Cerebellum (tissue), 4 donors: ENCODE measurements at places on chromosomes 1 and 21.

- DNase-seq: no peak
These were observed 325.8 kb downstream of the SMYD3 start for GRCh38 chr1:246181241-246181640.

GRCh38 chr1:172483448-172483847 lies 39.6 kb upstream of the PIGC start:
- DNase-seq: no peak

DNA sequence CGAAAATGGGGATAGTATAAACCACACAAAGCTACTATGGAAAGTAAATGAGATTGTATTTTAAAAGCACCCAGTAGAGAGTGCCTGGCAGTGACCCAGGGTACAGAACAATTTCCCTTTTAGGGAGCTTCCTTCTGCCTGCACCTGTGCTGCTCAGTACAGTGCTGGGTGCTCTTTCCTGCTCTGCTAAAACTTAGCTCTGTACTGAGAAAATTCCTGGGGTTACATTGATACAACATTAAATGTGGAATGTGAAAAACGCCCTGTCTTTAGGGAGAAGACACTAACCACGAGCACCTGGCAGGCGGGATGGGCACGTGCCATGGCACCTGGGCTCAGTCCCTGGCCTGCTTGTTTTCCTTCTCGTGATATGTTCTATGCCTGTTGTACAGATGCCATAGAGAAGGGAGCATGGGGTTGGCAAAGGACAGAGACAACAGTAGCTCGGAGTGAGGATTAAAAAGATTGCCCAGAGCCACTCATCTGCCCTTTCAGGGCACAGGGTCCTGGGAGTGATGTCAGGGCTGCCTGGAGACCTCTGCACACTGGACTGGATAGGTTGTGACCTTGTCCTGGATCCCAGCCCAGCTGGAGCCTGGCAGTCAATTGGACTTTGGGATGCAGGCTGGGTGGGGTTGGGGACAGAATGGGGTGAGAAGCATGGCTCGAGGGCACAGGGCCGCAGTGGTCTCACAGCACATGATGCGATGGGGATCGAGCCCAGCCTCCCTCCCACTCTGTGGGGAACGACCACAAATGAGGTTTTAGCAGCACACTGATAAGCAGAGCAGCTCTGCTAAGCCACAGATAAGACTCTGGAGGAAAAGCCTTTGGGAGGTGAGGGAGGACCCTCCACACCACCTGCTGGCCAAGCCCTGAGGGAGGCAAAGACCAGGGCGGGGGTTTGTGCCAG lies 4.2 kb downstream of the SPATA46 start:
- no peak for DNase-seq

DNA sequence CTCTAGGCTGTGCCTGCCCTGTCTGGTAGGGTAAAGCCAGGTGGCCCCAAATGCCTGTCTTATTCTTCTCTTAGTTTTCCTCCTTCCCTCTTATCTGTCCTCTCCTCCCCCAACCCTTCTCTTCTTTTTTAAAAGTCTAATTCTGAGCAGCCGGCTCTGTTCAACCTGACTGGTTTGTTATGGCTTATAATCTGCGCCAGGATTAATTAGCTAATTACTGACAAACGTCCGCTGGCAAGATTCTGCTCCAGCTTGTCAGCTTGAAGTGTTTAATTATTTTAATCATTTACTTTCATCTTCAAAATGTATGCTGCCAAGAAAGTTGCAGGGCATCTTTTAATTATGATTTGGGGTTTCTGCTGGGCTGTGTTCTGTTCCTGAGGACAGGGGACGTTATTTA lies 27.2 kb upstream of the PSMB2 start:
- DNase-seq: no peak

DNA sequence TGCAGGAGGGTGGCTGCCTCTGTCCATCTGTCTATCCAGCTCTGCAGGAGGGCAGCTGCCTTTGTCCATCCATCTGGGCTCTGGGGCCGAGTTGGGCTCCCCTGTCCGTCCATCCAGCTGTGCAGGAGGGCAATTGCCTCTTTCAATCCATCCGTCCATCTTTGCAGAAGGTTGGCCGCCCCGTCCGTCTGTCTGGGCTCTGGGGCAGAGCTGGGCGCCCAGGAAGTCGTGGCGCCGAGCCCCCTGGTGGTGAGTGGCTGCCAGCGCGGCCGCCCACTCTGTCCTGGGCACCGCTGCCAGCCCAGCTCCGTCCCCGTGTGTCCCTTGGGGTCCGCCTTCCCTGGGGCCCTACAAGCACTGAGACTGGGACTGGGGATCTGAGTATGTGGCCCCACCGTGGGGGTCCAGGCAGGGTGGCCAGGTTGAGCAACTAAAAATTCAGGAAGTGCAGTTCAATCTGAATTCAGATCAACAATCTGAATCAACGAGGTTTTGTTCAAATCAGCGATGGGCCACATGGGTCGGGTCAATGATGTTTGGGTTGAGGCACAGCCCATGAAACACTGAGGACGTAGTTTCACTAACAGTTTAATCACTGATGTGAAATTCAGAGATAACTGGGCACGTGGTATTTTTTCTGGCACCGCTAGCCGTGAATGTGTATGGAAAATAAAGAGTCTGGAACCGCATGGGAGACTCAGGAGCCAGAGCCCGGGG lies 99.1 kb upstream of the ACTRT2 start:
- no peak for DNase-seq

GRCh38 chr21:37369307-37369854 lies 2.8 kb downstream of the DYRK1A start:
- no peak for DNase-seq

GRCh38 chr1:116952738-116953275 lies 43.1 kb downstream of the PTGFRN start:
- no peak for DNase-seq

- no peak for DNase-seq
These were observed 105.0 kb upstream of the ADGRL2 start for GRCh38 chr1:81695741-81696140.

DNA sequence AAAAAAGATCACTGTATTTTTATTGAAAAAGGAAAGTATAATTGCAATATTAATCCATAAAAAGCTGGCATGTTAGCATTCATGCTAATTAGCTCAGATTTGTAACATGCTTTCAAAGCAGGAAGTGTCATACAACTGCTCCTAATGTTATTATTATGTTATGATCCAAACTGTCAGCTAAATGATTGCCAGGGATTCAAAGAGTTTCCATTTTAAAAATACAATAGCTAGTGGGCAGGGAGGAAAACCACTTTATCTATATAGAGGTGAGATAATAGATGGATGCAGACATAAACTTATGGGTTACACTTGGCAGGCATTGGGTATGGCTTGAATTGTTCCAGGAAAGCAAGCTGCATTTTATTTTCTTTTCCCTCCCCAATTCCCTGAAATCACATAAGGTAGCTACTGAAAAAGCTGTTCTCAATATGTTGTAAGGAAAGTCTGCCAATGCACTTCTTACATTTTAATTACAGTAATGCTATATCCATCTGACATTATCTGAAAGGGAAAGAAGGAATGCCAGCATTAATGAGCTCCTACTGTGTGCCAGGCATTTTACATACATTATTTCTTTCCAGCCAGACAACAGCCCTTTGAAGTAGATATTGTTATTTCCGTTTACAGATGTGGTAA lies 9.8 kb upstream of the MYSM1 start:
- peak; percentile 9 for DNase-seq

DNA sequence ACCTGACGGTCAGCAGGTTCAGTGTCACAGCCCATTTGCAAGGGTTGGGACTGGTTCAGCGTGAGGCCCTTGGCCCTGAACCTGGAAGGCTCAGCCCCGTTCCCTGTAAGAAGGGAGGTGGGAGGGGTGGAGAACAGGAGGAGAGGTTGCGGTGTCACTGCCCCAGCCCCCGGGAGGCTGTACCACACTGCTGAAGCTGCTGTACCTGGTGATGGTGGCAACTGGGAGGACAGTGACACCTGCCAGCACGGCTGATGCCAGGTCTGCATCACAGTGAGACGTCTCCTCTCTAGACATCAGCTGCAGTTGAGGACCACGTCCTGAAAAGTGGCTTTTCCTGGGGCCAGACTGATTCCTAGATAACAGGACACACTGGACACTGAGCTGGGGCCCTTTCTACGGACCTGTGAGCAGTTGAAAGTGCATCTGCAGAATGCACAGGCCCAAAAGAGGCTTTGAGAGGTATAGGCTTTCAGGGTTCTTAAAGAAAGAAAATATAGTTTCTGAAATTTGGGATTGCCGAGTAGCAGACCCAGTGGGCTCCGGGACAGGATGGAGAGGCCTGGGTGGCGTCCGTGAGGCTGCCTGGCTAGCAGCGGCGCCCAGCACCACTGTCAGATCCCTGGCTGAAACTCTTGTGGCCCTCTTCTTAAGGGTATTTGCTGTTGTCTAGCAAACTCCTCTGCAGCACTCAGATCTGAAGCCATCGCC lies 47.7 kb downstream of the COQ8A start:
- DNase-seq: no peak

DNA sequence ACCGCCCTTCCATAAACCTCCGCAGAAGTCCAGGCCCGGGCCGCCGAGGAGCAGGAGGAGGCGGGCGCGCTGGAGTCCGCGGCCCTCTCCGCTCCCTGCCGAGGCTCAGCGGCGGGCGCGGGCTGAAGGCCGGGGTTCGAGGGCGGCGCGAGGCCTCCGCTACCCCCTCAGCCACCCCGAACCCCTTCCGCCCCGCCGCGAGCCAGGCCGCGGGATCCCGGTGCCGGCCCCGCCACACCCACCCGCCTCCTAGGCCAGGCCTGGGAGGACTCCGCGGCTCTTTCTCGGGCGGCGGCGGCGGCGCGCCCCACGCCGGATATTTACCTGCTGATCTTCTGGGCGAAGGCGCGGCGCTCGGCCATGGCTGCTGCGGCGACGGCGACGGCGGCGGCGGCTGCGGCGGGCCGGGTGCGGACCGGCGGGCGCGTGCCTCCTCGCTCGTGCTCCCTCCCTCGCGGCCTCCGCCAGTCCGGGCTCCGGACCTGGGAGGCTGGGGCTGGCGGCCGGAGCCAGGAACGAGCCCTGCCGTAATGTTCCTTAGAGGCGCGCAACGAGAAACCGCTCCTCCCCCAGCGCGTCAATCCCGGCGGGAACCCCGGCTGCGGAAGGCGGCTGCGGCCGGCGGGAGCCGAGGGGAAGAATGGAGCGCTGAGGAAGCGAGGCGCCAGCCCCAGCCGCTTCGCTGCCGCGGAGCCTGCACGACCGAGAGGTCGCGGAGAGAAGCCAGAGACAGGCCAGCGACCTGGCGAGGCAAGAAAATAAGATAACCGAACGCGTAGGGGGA lies at the start of gene DOCK7:
Gene DOCK7 (minus strand): TSS at position 484 of the 784 bp plus-strand sequence. CDS start 122 bp downstream, at position 362.
- DNase-seq: peak; percentile 84

- DNase-seq: no peak
These were observed 36.5 kb upstream of the DNASE2B start for GRCh38 chr1:84361796-84362195.

DNA sequence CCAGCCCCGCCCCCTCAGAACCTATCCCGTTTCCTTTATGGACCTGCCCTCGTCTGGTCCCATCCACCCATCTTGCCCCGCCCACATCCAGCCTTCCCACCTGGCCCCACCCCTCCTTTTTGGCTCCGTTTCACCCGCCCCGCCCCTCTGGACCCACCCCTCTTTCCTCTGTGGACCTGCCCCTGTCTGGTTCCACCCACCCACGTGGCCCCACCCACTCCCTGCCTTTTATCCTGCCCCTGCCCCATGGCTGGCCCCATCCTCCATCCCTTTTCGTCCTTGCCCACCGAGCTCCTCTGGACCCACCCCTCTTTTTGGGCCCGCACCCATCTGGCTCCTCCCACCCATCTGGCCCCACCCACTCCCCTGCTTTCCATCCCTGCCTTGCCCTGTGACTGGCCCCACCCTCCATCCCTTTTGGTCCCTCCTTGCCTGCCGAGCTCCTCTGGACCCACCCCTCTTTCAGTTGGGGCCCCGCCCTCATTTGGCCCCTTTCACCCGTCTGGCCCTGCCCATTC lies 177.3 kb downstream of the CAMTA1 start:
- DNase-seq: no peak

- peak; percentile 83 for DNase-seq
These were observed 101.3 kb downstream of the IER5 start for GRCh38 chr1:181189691-181190363.

DNA sequence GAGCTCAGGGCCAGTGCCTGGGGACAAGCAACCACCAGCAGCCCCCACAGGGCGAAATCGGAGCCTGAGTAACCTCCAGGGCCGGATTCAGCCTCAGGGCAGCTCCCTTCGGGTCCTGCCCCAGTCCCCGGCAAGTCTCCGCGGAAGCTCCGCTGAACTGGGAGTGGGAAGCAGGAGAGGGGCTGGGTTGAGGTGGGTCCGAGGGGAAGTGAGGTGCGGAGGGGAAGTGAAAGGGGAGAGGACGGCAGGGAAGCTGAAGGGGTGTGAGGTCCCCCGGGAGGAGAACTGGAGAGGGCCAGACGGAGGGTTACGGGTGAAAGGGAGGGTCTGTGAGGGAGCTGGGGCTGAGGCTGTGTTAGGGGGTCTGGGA lies 560 bp downstream of the PADI2 start:
- DNase-seq: no peak

- no peak for DNase-seq
These were observed 860.4 kb downstream of the PLA2G4A start for GRCh38 chr1:187689129-187689528.

- DNase-seq: no peak
These were observed 72.1 kb downstream of the SLC5A9 start for GRCh38 chr1:48294656-48295055.

- DNase-seq: no peak
These were observed 608.7 kb downstream of the PLPP3 start for GRCh38 chr1:55970526-55971110.

- DNase-seq: no peak
These were observed 103.6 kb upstream of the KAZN start for GRCh38 chr1:14494911-14495310.

DNA sequence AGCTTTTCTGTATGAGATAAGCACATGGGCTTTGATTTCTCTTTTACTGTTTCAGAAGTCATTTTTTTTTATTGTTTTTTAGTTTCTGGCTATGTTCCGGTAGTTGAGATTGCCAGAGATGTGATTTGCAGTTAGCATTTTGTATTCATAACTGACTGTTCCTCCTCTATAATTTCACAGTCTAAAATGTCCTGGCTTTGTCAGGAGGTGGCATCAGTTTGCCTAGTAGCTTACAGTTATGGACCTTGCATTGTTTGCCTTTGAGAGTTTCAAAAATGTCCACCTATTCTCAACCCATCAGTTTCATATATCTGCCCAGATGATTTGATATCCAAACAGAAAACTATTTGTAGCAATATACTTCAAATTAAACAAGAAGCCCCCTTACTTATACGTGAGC lies 39.5 kb upstream of the ST6GALNAC3 start:
- no peak for DNase-seq

DNA sequence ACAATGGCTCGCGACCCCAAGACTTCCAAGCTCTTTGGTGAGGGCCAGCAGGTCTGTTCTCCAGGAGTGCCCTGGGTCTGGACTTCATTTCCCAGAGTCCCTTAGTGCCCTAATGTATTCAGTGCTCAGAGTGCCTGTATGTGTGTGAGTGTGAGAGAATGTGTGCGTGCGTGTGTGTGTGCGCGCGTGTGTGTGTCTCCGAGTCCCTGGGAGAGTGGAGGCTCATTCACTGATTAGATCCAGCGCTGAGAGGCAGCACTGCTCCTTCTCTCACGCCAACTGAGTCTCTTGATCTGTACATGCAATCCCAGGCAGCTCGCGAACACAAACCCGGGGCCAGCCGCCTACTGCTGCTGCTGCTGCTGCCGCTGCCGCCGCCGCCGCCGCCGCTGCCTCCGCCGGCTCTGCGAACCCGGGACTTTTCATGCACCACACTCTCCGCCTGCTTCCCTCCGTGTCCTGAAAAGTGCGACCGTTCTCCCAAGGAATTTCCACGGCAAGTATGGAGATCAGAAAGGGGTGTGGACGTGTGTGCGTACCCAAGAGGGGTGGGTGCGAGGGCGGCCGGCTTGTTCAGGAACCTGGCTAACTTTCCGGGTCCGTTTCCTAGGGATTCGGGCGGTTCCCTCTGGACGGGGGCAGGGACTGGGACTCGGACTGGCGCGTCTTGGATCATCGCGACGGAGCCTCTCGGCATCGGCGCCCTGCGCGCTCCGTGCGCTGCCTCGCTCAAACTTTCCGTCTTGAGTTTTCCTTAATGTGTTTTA lies at the start of gene RNF220:
Gene RNF220 (plus strand): TSS at position 225 of the 767 bp plus-strand sequence.
- DNase-seq: no peak
